ENCODE measurements at places on chromosomes 2 and 18. TPM values are rescaled to one million over a fixed set of nuclear protein-coding genes. Genes with fewer than 3 reads are reported as not detected.

Gene FARP2
- total RNA-seq = 12.4 TPM

Gene SERPINB7
- total RNA-seq = not detected

Gene CYP27A1
- total RNA-seq = 10.6 TPM

Gene LYG2
- not detected for total RNA-seq

Gene LRP1B
- not detected for total RNA-seq

- H3K4me3 ChIP-seq = no peak overlapping the region
- no peaks in the 10 kb centered on the region for H3K36me3 ChIP-seq
- H3K27me3 ChIP-seq = no peaks in the 10 kb centered on the region
- H3K27ac ChIP-seq = no peak overlapping the region
- DNase-seq = no peak
Measured at GRCh38 chr2:769771-770170, 92.6 kb upstream of the TMEM18 start.

GRCh38 chr2:126722081-126722480 is 66.1 kb downstream of the GYPC start:
- no peaks in the 10 kb centered on the region for H3K4me1 ChIP-seq
- H3K27ac ChIP-seq = no peak overlapping the region
- no peak overlapping the region for H3K4me3 ChIP-seq
- DNase-seq = no peak
- no peaks in the 10 kb centered on the region for H3K36me3 ChIP-seq

DNA sequence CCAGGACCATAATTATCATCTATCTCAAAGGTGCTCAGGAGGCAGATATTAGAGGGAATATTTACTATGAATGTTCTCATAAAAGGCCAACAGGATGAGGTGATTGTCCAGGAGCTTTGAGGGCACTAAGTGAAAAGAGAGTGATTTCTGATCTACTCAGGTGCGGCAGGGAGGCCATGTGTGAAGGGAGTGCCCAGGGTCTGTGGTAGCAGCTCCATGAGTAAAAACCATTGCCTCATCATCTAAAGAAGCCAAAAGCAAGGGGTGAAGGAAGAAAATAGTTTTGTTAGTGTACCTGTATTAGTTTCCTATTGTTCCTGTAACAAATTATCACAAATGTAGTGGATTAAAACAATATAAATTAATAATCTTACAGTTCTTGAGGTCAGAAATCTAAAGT is 22.5 kb downstream of the RND3 start:
- H3K27me3 ChIP-seq = no peaks in the 10 kb centered on the region
- H3K27ac ChIP-seq = no peak overlapping the region
- no peak overlapping the region for H3K4me3 ChIP-seq

GRCh38 chr2:23617811-23618215 is 232.8 kb downstream of the KLHL29 start:
- no peaks in the 10 kb centered on the region for H3K27me3 ChIP-seq
- no peaks in the 10 kb centered on the region for H3K4me1 ChIP-seq
- H3K27ac ChIP-seq = no peak overlapping the region

Data from naive thymus-derived CD4-positive, alpha-beta T cell (primary cell).